ENCODE measurements at places on chromosomes 12 and 14. TPM values are rescaled to one million over a fixed set of nuclear protein-coding genes. Genes with fewer than 3 reads are reported as not detected.

Gene SLC25A47
- not detected for total RNA-seq

Gene NGB
- not detected for total RNA-seq

Gene LTBR
- total RNA-seq = 246 TPM

Gene GLS2
- 0.20 TPM for total RNA-seq

Gene CNTN1
- total RNA-seq = 53.7 TPM

Gene EFS
- total RNA-seq = not detected

Gene PTGER2
- total RNA-seq = 3.3 TPM

Gene ARF3
- total RNA-seq = 156 TPM

Gene SALL2
- 0.69 TPM for total RNA-seq

Gene SCYL2
- 20.3 TPM for total RNA-seq

Gene DHRS2
- total RNA-seq = 6.3 TPM

Gene WNT5B
- total RNA-seq = 3.0 TPM

Gene FAM222A
- 5.7 TPM for total RNA-seq

Gene MYO1A
- 0.29 TPM for total RNA-seq

Gene OR4E2
- total RNA-seq = not detected

Gene IL26
- total RNA-seq = not detected

Gene WSCD2
- not detected for total RNA-seq

Gene CFAP251
- total RNA-seq = 0.95 TPM

Gene SUSD6
- total RNA-seq = 6.9 TPM

Gene FGF23
- total RNA-seq = not detected

Gene CTSG
- total RNA-seq = not detected

Gene SLC7A7
- total RNA-seq = 20.6 TPM

Gene TAS2R46
- total RNA-seq = not detected

Gene SERPINA12
- not detected for total RNA-seq

Gene CLIP1
- 34.0 TPM for total RNA-seq

Gene PLEKHD1
- 0.02 TPM for total RNA-seq

Gene PTMS
- total RNA-seq = 588 TPM

Gene PLEKHH1
- 3.2 TPM for total RNA-seq
